ENCODE measurements at places on chromosomes 7 and 10.

- no peak for DNase-seq
Measured at GRCh38 chr7:91457208-91457607, 193.0 kb downstream of the FZD1 start.

GRCh38 chr10:49627038-49627437 lies 13.2 kb downstream of the CHAT start:
- no peak for DNase-seq

DNA sequence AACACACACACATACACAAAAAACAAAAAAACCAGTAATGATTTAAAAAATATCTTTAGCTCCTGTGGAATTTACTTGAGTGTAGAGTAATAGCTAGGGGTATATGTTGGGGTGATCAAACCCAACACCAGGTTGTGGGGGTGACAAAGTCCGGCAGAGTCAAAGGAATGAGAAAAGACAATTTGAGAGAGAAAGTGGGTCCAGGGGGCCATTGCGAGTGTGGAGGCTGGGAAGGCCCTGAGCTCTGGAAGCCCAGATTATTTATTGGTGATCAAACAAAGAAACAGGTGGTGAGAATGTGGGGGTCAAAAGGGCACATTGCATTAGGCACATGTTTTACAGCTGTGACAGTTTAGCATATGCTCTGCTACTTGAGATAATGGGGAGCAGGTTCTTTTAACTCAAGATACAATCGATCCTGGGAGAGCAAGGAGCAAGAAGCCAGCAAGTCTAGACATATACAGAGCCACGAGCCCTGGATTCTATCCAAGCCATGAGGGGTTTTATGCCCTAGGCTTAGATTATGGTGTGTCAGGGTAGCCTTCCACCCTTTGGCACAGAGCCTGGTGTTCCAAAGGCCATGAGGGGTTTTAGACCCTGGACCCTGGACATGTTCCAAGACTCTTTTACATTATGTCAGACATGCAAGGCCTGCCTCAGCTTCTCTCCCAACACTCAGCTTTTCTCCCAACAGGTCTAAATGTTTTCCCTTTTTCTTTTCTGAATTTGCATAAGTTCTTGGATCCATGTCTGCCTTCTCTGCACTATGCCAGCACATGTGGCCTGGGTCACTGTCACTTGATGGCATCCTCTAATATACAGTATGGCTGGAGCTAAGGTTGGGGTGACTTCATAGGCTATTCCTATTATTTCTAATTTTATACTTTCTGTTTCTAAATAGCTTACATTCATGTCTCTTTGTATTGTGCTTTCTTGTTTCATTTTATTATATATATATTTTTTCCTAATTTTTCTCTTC lies 48.6 kb upstream of the MKI67 start:
- no peak for DNase-seq

DNA sequence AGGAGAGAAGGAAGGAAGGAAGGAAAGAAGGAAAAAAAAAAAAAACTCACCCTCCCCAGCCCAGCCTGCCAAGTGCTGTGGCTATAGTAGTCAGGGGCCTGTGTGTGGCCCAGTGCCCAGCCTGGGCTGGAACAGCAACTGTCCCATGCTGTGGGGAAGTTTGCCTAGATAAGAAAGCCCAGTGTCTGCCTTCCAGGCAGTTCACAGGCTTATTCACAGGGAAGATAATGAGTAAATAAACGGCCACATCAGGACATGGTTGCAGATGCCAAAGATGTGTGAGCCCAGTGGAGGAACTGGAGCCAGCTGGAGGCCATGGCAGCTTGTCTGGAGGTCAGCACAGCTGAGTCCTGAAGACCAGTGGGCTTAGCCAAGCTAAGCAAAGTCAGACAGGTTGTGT lies 132.4 kb upstream of the FOXK1 start:
- no peak for DNase-seq

- DNase-seq, result no peak
Measured at GRCh38 chr7:45349090-45349489, 191.5 kb downstream of the RAMP3 start.

DNA sequence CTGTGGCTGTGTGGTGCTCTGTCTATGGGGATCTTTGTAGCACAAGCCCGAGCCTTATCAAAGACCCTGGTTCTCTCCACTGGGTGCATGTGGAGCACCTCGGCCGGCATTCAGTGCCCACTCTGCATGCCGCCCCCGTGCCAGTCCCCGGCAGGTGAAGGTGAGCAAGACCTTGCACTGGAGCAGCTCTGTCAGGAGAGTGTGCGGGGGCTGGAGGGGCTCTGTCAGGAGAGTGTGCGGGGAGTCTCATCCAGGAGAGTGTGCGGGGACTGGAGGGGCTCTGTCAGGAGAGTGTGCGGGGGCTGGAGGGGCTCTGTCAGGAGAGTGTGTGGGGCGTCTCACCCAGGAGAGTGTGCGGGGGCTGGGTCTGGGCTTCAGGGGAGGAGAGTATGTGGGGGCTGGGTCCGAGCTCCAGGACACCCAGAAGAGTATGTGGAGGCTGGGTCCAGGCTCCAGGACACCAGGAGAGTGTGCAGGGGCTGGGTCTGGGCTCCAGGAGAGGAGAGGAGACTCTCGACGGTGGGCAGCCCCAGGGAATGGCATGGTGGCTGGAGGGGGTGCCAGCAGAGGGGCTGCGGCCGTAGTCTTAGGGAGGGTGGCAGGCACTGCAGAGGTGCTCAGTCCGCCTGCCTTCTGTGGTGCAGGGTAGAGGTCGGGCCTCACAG lies 40.8 kb downstream of the INPP5A start:
- no peak for DNase-seq

DNA sequence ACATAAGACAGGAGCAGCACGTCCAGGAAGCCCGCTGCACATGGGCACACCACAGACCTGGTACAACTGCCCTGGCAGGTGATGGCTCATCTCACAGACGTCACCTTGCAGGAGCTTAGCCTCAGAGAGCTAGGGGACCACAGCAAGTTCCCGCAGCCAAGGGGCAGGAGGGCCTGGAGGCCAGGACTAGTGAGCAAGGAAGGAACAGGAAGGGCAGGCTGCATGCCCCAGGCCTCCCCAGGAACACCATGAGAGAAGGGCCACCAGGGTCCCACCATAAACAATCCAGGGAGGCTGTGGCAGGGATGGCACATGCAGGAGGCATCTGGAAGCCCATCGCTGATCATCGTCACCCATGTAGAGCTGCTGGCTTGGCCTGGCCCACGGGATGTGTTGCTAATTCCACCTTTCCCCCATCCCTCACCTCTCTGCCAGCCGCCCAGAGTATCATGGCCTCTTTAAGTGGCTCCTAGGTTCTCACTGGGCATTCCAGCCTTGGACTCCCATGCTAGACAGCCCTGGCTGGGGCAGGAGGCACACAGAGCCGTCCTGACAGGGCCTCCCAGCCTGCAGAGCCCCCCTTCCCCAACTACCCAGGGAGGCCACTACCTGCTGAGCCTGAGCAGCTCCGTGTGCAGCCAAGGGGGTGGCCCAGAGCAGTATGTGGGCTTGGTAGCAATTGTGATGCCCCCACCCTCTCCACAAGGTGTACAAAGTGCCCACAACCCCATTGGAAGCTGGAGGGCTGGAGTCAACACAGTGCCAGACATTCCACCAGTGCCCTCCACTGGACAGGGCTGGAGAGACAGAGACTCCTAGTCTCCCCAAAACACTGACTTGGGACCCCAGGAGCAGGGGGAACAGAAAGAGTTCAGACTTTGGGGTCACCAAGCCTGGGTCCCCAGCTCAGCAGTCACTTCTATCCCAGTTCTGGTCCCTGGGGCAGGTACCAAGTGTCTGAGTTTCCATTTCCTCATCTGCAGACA lies 35.5 kb downstream of the GRID1 start:
- DNase-seq, result no peak

DNA sequence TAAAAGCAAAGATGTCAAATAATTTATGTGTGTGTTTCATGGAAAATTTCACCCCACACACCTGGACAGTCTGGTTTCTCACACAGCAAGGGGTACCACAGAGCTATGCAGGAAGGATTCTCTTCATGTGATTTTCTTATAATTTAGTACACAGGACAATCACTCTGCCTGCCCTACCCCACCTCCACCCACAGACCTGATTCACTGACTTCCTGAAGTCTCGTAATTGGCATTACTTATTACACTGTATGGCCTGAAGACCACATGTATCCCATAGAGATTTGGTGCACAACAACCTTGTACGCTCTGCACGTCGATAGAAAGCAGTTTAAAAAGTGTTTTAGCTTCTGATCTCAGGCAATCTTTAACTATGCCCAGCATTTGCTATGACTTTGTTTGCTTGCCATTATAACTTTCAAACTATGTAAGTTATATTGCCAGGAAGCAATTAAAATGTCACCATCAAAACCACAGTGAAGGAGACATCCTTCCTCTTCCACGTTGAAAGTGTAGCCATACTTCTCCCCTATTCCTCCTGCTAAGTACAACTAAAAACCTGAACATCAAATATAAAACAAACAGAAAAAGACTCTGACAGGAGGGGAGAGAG lies 279.4 kb upstream of the IMMP2L start:
- peak; percentile 36 for DNase-seq

DNA sequence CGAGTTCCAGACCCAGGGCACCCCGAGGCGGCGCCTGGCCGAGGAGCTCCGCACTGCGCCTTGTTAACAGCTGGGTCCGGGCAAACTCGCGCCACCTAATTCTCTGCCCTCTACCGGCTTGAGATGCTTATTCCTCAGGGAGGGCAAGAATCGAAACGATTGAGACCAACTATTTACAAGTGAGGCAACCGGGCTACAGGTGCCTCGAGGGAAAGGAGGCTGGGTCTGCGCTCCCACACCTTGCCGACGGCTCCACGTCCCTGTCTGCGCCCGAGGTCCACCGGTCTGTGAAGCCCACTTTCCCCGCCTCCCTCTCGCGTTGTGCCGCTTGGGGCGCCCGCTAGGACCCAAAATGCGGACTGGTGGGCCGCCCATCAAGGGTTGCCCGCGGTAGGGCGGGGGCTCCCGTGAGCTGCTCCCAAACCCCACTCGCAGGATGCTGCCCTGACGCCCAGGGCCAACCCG lies 527 bp downstream of the AKR1B1 start:
- peak; percentile 63 for DNase-seq

- DNase-seq, result no peak
Measured at GRCh38 chr7:133679977-133680376, 427.1 kb downstream of the EXOC4 start.
